Activated CD4-positive, alpha-beta memory T cell treated with anti-CD3 and anti-CD28 coated beads for 36 hours (primary cell): ENCODE measurements at places on chromosomes 5 and 9. TPM values are rescaled to one million over a fixed set of nuclear protein-coding genes. Genes with fewer than 3 reads are reported as not detected.

Gene ROPN1L
- total RNA-seq = not detected

Gene SLCO6A1
- not detected for total RNA-seq

Gene DBH
- not detected for total RNA-seq

Gene NEURL1B
- total RNA-seq = 0.38 TPM

Gene STKLD1
- total RNA-seq = 0.69 TPM

Gene BAAT
- total RNA-seq = not detected

DNA sequence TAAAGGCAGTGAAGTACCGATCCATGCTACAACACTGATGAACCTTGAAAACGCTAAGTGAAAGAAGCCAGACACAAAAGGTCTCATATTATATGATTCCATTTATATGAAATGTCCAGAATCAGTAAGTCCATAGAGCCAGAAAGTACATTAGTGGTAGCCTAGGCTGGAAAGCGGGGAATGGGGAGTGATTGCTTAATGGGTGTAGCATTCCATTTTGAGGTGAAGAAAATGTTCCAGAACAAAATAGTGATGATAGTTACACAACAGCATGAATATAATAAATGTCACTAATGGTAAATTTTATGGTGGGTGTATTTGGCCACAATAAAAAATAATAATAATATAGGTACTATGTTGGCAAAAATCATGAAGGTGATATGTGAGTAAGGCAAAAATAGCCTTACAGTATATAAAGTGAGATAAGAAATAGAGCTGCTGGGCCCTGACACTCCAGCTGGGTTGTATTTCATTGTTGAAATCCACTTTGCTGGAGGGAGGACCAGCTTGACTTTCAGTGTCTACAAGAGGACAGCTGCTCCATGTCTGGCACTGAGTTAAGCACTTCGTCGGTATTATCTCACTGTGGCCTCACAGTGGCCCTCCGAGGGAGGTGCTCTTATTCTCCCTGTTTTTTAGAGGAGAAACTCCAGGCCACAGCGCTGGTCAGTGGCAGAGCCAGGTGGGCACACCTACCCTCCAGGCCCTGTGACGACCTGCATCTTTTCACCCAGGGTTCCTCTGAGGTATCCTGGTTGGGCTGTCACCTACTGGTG lies 22.4 kb upstream of the ANGPTL2 start:
- H3K4me1 ChIP-seq = no peaks in the 10 kb centered on the region
- H3K27me3 ChIP-seq = no peaks in the 10 kb centered on the region
- DNase-seq = no peak
- H3K4me3 ChIP-seq = no peak overlapping the region
- peaks cover 3% of the 10 kb centered on the region for H3K36me3 ChIP-seq
- H3K27ac ChIP-seq = no peak overlapping the region

GRCh38 chr9:110440172-110440571 lies 102.5 kb upstream of the TXNDC8 start:
- no peak overlapping the region for H3K27ac ChIP-seq
- no peaks in the 10 kb centered on the region for H3K27me3 ChIP-seq
- no peak overlapping the region for H3K4me3 ChIP-seq
- H3K4me1 ChIP-seq = no peaks in the 10 kb centered on the region

DNA sequence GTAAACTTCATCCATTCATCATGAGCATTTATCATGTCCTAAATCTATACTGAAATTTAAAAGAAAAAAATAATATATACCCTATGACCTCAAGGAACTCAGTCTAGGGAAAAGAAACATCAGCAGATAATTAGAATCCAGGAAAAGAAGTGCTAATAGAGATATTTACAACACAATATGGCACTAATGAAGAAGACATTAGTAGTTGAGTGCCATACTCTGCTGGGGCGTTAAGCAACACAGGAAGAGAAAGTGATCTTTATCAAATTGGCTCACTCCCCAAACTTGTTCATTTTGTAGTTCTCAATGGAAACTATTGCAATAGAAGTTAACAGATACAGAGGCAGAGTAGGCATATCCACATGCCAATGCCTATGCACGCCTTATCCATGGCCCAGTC lies 27.5 kb downstream of the GABRA6 start:
- no peak overlapping the region for H3K27ac ChIP-seq
- no peaks in the 10 kb centered on the region for H3K27me3 ChIP-seq
- H3K36me3 ChIP-seq = no peaks in the 10 kb centered on the region
- no peak overlapping the region for H3K4me3 ChIP-seq
- DNase-seq = no peak

- H3K36me3 ChIP-seq = no peaks in the 10 kb centered on the region
- no peaks in the 10 kb centered on the region for H3K4me1 ChIP-seq
- peaks cover 2% of the 10 kb centered on the region for H3K27me3 ChIP-seq
- no peak overlapping the region for H3K4me3 ChIP-seq
- no peak for DNase-seq
Observed at GRCh38 chr9:76609285-76610010, 150.5 kb downstream of the GCNT1 start.

DNA sequence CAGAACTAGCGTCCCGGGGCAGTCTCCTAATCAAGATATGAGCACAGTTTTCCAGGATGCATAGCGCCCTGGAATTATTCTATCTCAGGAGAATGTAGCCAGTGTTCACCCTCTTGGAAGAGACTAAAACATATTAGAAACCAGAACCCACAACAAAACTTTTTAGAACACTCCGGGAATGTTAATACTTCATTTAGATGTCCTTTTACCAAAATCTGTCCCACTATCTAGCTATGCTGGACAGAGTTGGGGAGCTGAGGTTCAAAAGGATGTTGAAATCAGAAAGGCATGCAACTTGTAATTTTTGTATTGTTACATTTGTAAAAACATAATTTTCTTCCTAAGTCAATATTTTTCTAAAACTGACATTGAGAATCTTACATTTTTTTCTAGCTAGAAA lies 386.5 kb upstream of the RFX3 start:
- H3K27me3 ChIP-seq = no peaks in the 10 kb centered on the region
- no peak overlapping the region for H3K4me3 ChIP-seq
- H3K4me1 ChIP-seq = no peaks in the 10 kb centered on the region
- no peak for DNase-seq

DNA sequence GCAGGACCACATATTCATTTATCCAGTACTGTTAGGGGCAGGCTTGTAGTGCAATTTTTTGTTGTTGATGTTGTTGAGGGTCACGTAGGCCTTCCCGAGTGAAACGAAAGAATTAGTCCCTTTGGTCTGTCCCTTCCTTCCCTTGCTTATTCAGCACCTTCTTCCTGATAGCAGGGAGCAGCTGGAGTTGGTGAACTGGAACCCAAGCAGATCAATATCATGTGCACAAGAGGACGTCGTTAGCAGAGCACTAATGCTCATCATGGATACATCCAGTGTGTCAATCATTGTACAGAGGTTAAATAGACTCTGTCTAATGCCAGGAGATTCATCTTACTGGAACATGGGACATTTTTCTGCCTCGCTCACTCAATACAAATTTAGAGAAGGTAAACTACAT lies 33.0 kb upstream of the MAP1B start:
- no peaks in the 10 kb centered on the region for H3K36me3 ChIP-seq
- H3K27ac ChIP-seq = no peak overlapping the region
- H3K4me1 ChIP-seq = no peaks in the 10 kb centered on the region
- no peak overlapping the region for H3K4me3 ChIP-seq

DNA sequence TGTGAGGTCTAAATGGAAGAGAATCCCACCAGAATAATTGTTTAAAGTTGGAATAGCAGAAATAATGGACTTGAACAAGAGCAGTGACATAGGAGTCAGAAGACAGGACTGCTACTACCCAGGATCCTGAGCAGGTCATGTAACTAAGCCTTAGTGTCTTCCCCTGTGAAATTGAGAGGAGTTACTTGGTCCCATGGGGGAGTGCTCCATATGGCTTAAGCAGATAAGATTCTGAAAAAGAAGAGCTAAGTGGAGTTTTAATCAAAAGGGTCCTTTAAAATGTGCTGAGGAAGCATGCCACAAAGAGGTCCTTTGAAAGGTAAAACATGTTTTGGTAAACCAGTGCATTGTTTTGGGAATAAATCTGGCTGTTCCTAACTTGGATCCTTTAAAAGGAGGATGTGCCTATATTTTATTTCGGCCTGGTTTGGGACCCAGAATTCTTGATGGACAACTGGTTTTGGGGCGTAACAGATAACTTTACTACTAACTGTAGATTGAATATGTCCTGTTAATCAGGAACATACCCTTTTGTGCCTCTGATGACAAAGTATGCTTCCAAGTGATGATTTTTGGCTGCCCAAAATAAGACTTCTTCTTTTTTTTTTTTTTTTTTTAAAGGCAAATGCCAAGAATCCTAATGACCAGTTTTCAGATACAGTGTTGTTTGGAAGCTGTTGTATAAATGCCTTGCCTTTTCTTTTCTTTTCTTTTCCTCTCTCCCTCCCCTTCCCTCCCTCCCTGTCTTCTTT lies 5.7 kb downstream of the RCL1 start:
- H3K36me3 ChIP-seq = peaks cover 4% of the 10 kb centered on the region
- H3K27ac ChIP-seq = no peak overlapping the region
- H3K4me3 ChIP-seq = no peak overlapping the region
